ENCODE measurements at places on chromosomes 12 and 14.

- DNase-seq, result no peak
These were observed 13.7 kb downstream of the TNFRSF1A start for GRCh38 chr12:6328045-6328779.

DNA sequence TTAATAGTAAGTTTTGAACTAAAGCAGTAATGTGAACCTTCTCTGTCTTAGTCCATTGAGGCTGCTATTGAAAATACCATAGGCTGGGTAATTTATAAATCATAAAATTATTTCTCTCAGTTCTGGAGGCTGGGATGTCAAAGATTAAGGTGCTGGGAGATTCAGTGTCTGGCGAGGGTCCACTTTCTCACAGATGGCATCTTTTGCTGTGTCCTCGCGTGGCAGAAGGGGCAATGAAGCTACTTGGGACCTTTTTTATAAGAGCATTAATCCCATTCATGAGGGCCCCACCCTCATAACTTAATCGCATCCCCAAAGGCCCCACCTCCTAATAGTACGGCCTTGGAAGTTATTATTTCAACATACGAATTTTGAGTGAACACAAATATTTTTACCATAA is 28.4 kb downstream of the LIN7A start:
- no peak for DNase-seq

GRCh38 chr12:124392271-124392666 is 97.4 kb downstream of the RFLNA start:
- DNase-seq, result no peak

- no peak for DNase-seq
These were observed 209.9 kb upstream of the IGF1 start for GRCh38 chr12:102690253-102690652.

GRCh38 chr14:77058117-77058516 is 29.6 kb upstream of the IRF2BPL start:
- DNase-seq, result no peak

GRCh38 chr12:113471619-113472171 is at the start of gene LHX5:
Gene LHX5, minus strand, starts transcription at chr12:113471871. Its CDS starts 373 bp downstream, at chr12:113471498.
- no peak for DNase-seq

DNA sequence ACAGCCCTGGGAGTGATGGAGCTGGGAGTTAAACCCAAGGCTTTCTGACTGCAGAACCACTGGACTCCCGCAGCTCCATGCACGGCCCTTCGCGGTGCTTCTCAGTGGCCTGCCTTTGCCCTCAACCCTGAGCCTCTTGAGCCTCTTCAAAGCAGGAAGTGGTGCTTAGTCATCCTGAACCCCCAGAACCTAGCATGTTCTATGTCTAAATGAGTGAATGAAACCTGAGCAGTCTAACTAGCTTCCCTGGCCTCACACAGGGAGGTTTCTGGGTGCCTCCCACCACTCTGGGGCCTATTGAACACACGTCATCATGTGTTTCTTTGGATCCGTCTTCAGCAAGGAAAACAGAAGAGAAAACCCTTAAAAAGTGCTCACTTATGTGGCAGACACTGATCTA is 117.9 kb upstream of the SFSWAP start:
- no peak for DNase-seq

DNA sequence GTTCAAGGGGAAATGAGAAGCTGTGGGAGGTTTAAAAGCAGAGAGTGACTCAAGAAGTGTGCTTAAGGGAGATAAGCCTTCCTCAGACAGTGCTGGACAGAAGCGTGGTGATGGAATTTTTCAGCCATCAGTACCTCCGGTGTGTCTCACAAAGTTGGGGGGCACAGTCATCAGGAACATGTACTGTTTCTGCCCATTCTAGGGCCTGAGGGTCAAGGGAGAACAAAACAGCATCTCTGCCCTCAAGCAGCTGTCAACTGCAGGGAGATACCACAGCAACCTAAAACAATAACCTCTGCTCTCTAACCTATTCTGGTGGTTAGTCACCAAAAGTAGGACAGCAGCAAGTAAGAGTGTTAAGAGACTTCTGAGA is 2.0 kb upstream of the STON2 start:
- DNase-seq, result no peak

DNA sequence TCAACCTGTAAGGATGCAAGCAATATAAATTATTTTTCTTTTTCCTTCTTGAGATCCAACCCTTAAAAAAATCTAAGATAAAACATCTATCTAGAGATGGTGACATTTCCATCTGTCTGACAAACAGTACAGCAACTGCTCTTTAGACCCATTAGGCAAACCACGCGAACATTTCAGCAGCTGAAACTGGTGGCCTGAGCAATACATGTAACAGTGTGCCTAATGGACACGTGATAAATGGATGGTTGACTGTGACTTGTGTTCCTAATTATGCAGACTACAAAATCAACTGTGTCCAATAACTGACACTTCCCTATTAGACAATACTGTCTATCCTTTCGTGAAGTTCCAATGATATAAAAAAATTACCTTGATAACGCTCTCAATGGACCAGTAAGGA is 18.9 kb downstream of the E2F7 start:
- DNase-seq, result no peak

DNA sequence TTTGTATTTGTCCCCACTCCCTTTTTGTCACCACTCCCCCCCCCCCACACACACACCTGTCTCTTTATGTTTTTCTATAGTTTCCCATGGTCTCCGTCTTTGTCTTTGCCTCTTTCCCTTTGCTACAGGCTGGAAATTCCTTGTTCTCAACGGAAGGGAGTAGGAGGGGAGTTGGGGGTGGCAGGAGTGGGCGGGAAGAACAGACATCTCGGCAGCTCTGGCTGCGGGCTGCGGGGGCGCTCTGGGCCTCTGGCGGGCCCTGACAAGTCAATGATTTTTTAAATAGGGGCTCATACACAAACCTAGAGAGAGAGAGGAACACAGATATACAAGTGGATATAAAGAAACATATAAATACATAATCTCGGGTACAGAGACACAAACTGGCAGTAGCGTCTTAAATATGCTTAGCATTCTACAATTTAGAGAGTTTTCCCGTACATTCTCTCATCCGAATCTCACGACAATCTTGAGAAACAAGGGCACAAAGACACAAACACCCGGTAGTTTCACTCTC is 2.4 kb upstream of the NAB2 start:
- peak; percentile 48 for DNase-seq

DNA sequence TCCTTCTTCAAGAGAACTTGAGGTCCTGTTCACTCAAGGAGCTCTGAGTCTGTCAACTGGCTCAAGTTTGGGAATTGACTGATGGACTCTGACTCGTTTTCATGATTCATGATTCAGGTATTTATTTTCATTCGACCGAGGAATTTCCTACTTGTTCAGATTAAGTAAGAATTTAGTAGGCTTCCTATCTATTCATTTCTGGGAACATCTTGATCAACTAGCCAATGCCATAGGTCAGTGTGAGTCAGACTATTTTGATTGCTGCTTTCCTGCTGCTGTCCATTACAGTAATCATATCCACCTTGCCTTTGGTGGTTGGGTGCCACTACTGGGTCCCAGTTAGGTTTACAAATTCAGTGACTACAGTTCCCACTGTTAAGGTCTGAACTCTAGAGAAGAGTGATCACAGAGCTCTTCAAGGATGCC is 6.1 kb downstream of the FAM186A start:
- peak; percentile 79 for DNase-seq

DNA sequence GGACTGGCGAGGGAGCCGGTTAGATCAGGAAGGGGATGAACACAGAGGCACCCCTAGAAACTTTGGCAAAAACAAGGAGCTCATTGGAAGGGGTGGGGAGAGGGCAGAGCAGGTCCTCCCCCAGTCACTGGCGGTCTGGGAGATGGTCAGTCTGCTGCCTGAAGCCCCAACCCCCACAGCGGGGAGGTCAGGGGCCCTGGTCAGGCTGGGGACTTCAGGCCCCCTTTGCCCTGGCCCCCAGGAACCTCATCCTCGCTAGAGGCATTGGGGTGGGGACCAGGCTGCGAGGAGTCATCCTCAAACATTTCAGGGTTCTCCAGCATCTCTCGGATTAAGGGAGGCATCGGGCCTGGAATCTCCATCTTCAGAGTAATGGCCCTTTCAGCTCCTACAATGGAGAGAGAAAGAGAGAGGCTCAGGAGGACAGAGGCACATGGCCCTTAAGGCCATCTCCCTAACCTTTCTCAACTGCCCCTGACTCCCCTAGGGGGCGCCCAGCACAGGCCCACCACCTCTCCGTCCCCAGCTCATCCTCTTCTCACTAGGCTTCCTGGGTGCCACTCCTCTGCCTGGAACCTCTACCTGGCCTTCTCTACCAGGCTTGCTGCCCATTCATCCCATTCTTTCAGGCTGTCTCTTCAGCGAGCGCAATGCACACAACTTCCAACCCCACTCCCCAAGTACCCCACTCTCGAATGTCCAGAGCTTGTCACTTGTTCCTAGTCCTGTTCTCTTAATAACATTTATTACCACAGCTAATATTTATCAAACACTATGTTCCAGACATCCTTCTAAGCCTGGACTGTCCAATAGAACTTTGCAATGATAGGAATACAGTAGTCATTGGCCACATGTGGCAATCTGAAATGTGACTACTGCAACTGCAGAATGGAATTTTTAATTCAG is 4.7 kb upstream of the ITGB7 start:
- DNase-seq, result no peak

GRCh38 chr12:127515941-127516340 is 751.0 kb upstream of the TMEM132C start:
- no peak for DNase-seq

DNA sequence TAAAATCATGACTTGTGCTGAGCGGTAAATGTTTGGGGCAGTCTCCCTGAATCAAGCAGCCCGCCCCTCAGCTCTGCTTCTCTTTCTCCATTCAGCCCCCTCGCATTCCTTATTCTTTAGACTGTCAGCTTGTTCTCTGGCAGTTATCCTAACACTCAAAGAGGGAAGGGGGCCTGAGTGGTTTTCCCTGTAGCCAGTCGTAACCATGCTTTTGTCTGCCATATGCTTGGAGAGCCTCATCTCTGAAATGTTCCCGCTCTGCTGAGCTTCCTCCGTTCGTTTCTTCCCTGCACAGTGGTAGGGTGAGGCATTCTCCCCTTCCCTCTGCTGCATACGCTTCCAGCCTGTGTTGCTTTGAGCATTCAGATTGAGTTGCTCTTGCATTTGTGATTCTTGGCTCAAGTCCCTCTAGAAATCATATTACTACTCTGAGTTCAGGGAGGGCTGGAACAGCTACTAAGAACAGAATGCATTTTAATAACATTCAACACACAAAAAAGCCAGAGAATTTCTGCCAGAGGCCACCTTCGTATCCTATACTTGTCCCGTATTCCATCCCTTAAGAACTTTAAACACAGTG is 119.7 kb downstream of the FBXL14 start:
- DNase-seq, result peak; percentile 19

DNA sequence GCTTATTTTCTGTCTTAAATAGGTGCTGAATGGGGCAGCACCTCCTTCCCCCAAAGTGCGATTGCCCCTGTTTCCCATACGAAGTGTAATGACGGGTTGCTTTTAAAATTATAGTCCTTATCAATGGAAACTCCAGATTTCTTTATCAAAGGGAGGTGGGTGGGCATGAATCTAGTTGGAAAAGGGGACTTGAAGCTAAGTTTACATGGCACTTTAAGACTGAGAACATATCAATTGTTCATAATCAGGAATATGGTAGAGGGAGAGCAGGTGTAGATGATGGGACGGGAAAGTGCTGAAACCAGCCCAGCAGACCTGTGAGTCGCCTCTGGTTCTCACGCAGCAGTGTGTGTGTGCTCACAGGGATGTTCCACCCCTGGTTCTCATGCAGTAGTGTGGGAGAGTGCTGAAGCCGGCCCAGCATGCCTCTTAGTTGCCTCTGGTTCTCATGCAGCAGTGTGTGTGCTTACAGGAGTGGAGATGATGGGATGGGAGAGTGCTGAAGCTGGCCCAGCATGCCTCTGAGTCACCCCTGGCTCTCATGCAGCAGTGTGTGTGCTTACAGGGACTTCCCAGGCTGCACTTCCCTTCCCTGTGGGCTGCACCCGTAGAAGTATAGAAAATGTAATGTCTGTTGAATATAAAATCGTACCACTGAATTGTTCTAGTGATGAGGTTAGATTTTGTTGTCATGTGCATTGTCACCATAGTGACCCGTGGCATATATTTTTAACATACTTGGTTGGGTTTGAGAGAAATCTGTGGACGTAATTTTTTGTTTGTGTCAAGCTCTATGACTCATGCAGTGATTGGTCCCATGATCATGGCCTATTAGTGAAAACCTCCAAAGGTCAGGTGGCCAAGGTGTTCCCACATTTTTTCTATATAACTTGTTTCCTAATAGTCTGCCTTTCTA is 51.6 kb downstream of the GPATCH2L start:
- DNase-seq, result peak; percentile 85

DNA sequence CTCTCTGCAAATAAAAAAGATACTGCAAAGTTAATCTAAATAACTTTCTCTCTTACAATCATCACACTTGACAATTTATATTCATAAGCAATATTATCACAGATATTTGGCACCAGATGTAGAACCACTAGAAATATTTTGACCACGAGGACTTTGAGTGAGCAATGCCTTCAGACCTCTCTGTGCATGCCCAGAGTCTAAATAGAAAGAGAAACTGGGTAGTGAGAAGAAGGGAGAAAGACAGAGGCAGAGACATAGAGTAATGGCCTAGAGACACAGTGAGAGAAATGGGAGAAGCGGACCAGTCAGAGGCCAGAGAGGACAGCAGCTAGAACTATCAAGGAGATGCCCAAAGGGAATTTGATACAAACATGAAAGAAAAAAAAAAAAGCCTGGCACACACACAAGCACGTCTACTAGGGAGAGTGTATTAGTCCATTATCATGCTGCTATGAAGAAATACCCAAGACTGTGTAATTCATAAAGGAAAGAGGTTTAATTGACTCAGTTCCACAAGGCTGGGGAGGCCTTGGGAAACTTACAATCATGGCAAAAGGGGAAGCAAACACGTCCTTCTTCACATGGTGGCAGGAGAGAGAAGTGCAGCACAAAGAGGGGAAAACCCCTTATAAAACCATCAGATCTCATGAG is 41.1 kb downstream of the BMP4 start:
- DNase-seq, result no peak

- DNase-seq, result peak; percentile 46
These were observed 512 bp downstream of the POU6F1 start for GRCh38 chr12:51217133-51217967.

- no peak for DNase-seq
These were observed 29.9 kb downstream of the SRRM4 start for GRCh38 chr12:119011231-119011630.

DNA sequence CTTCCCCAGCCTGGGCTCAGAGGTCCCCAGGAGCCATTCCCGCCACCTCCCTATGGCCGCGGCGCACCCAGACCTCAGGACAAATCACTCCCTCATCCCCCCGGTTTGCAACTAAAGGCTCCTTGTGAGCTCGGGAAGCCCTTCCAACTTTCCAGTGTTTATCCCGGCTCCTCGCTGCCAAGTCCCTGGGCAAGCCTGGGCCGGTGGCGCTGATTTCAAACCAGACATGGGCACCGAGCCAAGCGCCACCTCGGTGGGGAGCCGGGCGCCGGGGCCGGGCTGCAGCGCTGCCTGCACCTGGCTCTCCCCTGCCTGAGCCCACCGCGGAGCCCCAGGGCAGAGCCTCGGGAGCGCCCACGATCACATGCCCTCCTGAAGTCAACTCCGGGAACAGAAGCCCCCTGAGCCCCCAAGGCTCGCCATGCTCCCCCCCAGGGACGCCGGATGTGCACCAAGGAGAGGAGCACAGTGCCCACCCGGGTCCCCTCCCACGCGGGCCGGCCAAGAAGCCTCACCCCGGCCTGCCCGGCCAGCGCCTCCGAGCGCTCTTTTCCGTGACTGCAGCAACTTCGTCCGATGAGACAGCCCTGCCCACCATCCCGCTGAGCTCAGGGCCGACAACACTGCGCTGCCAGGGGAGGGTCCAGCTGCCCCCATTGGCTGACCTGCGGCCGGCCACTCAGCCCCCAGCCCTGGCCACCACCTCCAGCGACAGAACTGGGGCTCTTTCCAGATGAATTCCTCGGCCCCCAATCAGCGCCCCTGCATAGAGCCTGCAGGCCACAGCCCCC is 50.0 kb downstream of the NCOR2 start:
- DNase-seq, result peak; percentile 85

GRCh38 chr12:54564768-54565167 is 15.4 kb downstream of the PDE1B start:
- no peak for DNase-seq

Measured in RWPE1 (cell line).